ENCODE measurements at places on chromosomes 12 and 14.
A peak's percentile ranks its signal among the peaks of the same experiment; 100 is the strongest.

GRCh38 chr12:14408208-14408607, 42.7 kb downstream of the ATF7IP start:
- DNase-seq = no peak

- no peak for DNase-seq
Observed at GRCh38 chr12:99232324-99232723, 415.2 kb upstream of the GARIN6 start.

DNA sequence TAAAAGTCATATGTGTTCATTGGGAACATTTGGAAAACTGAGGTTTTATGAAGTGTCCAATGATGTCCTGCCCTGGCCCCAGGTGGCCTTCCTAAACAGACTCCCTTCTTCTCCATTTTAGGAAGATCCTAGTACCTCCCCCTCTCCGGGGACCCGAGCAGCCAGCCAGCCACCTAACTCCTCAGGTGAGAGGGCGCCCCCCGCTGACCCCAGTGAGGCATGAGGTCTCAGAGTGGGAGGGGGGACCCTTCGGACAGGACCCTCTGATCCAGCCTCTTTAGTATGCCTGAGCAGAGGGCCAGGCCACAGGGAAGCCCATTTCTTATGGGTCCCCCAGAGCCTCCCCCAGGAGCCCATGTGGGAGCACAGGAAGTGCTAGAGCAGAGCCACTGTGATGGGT, 23.7 kb downstream of the DEGS2 start:
- no peak for DNase-seq

GRCh38 chr14:86296173-86296572, 766.2 kb downstream of the FLRT2 start:
- no peak for DNase-seq

- DNase-seq = no peak
Observed at GRCh38 chr12:117343296-117343695, 18.1 kb downstream of the NOS1 start.

DNA sequence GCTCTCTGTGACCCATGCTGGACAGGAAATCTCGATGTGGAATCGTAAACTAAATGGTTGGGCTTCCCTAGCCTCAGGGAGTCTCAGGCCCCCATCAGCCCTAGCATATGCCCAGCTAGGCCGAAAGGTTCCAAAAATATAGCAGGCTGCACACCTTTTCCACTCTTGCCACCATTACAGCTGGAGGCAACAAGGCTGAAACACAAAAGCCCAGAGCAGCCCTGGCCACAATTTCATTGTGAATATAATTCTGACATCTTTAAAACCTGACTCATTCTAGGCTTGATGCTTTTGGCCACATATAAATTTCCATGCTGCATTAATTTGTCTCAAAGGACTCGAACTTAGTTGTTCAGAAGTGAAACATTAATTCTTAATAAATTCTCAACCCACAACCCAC, 382.2 kb downstream of the GRIN2B start:
- DNase-seq = no peak

DNA sequence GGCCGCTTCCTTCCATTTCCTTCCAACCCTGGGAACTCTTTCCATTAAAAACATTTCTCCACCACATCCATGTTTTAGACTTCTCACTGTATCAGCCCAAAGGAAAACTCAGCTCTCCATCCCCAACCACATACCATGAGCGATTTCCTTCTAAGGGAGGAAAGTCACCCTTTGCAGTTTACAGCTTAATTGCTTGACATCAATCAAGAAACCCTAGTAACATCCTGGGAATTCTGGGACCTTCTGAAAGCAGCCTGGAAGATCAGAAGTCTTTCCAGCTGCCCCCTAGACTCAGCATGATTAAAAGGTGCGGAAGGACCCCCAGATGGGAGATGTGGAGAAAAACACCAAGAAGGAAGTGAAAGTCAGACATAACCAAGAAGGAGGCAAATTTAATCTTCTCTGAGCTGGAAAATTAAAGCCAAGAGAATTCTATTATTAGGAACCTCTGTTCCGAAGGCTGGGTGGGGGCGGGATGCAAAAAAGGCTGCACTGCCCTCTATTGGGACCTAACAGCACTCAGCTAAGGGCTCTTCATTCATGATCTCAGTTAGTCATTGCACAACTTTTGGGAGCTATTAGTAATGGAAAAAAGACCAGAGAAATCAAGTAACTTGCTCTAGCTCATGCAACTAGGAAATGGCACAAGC, 73.3 kb upstream of the PLXNC1 start:
- no peak for DNase-seq

GRCh38 chr12:121803861-121804416, at the start of gene SETD1B:
Gene SETD1B, plus strand, starts transcription at chr12:121804009. Its CDS starts 729 bp downstream, at chr12:121804738.
- DNase-seq = peak; percentile 61

DNA sequence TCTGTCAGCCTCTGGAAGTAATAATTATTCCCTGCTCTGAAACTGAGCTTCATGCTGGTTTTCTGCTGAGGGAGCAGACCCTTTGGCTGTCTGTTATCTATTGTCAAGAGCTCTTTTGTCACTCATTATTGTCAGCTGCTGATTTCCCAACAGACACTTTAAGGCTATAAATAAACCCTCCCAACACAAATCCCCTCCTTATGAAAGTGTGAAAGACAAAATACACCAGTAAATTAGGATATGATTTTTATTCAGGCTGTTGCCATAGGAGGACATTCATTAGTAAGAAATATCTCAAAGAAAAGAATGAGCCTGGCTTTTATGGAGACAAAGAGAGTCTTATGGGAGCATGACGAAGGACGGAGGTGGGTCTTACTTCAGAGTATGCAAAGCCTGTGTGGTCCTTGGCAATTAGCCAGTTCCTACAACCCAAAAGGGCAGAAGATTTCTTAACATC, 180.8 kb downstream of the CRADD start:
- DNase-seq = no peak

GRCh38 chr12:96425321-96425720, 25.1 kb upstream of the CDK17 start:
- no peak for DNase-seq

- no peak for DNase-seq
Observed at GRCh38 chr14:29465095-29465494, 462.6 kb downstream of the PRKD1 start.

GRCh38 chr14:102749393-102750305, 27.6 kb upstream of the TRAF3 start:
- DNase-seq = no peak

DNA sequence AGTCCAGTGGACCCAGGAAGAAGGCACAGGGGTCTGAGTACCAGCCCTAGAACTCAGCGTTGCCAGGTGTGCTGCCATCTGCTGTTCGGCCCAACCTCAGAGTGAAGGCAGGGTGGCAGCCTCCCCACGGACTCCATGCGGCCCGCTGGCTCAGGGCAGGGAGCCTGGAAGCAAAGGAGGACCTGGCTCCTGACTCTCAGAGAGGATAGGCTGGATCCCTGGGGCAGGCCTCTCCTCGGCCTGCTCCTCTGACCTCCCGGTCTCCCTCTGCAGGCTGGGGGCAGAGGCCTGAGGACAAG, 10.1 kb downstream of the MCRS1 start:
- no peak for DNase-seq
